ENCODE measurements at places on chromosomes 11 and 22.

GRCh38 chr11:58927393-58928106, 11.7 kb upstream of the GLYATL1 start:
- DNase-seq = no peak

DNA sequence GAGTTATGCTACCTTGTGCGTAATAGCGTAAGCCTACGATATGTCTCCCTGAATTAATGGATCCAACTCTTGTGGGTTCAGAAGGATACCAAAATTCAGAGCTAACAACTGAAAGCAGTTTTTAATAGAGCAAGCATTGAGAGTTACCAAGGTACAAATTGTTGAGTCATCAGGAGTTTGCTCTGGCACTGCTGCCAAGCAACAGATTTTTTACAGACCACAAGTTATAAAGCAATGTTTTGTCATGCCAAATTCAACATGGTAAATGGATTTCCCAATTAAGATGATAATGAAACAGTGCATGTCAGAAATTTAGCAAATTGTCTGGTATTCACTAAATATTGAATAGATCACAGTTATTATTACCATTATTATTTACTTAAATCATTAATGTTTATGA, 295.6 kb downstream of the NELL1 start:
- DNase-seq = no peak

GRCh38 chr11:105942921-105943320, 79.1 kb downstream of the MSANTD4 start:
- DNase-seq = no peak

- DNase-seq = no peak
Observed at GRCh38 chr11:68090706-68091105, 30.5 kb downstream of the CHKA start.

GRCh38 chr11:130094614-130095013, 24.9 kb downstream of the APLP2 start:
- no peak for DNase-seq

DNA sequence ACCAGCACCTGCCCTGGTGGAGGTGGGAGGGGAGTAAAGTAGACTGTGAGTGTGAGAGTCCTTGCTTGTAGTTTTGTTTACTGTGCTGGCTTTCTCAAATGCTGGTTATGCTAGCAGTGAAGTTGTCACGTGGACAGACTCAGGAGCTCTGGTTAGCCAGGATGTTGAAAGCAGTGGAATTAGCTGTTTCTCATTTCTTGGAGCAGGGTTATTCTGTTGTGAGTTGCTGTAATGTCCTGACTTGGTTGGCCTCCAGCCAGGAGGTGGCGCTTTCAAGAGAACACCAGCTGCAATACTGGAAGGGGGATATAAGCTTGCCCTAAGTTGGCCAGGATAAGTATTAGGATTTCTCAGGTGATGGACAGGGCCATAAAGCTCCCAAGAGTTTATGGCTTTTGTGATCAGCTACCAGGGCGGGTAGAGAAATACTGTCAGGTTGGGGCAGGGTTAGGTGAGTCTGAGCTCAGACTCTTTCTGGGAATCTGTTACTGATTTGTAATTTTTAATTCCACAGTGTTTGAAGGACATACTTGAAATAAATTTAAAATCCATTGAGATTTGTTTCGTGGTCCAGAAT, 13.7 kb downstream of the CYP2D6 start:
- DNase-seq = no peak

DNA sequence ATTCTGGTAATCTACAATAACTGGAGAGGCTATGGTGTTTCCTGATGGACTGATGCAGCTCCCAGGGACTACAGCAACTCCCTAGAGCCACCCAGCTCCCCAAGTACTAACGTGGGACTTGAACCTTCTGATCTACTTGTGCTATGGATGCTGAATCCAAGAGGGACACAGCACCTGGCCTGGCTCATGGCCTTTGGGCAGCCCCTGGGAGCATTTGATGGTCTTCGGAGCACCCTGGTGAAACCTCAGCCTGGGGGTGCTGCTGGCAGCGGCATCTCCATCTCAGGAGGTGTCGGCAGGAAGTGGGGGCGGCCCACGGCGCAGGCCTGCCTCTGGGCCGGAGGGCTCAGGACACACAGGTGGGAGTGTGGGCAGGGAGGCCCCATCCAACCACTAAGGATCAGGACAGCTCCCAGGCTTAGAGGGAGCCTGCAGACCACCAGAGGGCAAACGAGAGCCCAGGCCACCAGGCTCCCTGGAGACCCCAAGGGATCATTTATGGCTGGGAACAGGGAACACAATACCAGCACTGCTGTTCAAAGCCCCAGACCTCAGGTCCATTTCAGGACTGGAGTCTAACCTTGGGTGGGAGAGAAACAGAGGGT, 8.7 kb downstream of the EHD1 start:
- DNase-seq = no peak

DNA sequence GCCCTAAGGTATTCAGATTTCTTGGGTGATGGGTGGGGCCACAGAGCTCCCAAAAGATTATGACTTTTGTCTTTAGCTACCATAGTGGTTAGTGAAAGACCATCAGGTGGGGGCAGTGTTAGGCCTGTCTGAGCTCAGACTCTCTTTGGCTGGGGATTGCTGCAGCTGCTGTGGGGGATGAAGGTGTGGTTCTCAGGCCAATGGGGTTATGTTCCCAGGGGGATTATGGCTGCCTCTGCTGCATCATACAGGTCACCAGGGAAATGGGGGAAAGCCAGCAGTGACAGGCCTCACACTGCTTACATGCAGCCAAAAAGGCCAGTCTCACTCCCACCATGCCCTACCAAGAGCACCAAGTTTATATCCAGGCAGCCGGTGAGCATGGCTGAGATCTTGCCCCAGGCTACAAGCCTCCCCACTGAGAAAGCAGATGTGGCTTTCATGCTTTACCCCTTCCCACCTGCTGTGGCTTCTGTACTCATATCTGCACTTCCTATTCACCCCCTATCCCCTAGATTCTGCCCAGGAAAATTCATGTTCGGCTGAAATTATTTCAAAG, 24.8 kb downstream of the CNTF start:
- no peak for DNase-seq

DNA sequence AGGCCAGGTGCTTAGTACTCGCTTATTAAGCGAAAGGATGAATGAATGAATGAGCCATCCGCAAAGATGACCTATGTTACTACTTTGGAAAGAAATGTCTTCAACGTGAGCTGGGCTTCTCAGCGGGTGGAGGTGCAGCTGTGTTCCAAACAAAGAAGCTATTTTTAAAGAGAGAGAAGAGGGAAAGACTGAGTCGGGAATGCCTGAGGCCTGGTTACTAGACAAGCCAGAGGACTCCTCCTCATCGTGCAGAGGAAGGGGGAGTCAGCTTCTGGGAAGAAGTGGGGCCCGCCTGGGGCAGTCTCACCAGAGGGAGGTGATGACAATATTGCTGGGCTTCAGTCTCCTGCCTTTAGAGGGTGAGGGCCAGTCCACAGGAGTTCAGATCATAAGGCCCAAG, 30.4 kb upstream of the CD5 start:
- no peak for DNase-seq

Data from cortex of kidney (tissue), 1 donor.